Spleen (tissue), 13 donors: ENCODE measurements at places on chromosomes 7 and 10.

GRCh38 chr7:74206589-74207120 lies 3.2 kb upstream of the LAT2 start:
- DNase-seq, result peak; percentile 96

DNA sequence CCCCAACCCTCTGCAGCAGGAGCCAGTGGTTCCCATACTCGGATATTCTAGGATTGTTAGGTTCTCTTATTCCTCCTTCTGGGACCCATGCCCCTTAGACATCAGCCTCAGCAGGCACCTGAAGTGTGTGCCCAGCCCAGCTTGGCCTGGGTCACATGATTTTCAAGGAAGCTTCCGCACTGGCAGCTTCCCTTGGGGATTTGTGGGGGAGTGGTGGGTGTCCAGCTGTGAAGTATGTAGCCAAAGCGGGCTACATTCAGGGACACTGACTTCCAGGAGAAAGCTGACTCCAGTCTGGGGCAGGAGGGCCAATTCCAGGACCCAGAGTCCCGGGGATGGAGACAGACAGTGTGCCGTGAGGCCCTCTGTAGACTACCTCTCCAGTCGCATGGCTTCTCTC lies 1.3 kb downstream of the LDB1 start:
- DNase-seq, result peak; percentile 81

DNA sequence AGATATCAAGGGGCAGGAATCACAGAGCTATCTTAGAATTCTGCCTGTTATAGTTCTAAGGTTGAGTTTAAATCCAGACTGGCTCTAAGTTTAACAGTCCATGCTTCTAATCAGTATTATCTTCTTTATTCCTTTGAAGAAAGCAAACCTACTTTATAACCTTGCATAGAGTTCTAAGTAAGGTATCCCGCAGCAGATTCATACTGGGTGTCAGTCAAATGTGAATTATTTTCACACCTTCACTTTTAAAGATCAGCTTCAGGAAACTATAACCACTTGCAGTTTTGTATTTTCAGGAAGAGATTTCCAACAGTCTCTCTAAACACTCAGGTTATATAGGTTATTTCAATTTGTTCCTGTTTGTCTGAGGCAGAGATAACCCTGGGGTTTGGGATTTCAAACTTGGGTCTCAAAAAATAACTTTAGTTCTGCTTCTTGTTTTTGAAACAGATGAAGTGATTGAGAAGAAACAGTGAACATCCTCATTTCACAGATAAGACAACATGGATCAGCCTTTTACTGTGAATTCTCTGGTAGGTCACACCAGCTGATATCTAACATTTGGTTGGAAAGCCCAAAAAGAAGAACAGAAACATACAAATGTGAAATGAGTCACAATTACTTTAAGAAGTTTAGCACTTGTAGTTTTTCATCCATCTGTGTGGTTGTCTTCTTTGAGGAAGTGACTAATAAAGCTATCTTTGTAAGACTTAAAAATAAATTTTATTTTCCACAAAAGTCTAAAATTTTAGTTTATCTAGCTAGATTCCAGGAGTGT lies 21.4 kb downstream of the STAMBPL1 start:
- DNase-seq, result no peak

DNA sequence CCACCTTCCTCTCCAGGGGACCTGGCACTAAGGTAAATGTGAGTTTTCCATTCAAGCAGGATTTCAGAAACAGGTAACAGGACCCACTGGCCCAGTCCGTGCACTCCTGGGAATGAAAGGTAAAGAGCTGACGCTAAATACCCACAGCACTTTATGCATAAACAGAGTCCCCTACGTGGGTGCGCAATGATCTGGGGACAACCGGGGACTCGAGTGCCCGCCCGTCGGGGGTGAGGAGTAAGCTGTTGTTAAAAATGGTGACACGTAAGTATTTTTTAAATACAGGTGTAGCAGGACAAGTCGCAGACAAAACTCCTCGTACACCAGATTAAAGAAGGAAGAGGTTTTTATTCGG lies 47.2 kb upstream of the PPP2R2D start:
- peak; percentile 39 for DNase-seq

DNA sequence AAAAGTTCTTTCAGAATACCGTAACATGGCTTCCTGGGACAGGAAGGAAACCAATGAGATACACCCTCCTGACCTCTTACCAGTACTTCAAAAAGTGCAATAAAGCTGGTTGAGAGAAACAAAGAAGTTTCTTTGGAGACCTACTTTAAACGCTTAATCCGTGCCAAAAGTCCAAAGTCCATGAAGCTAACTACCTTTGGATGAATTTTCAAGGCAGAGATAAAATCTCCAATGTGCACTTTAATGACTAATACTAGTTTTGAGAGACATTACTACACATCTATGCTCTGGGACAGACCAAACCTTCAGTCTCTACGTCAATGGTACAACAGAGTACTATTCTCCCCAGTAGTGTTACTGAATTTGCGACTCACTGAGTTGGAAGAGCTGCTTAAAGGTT lies 46.1 kb downstream of the UBE2H start:
- DNase-seq, result no peak

GRCh38 chr7:38318241-38318640 lies 44.8 kb upstream of the TARP start:
- no peak for DNase-seq

- DNase-seq, result no peak
These were observed 193.8 kb downstream of the SNX10 start for GRCh38 chr7:26485367-26485934.

GRCh38 chr7:25963733-25964132 lies 188.3 kb upstream of the NFE2L3 start:
- no peak for DNase-seq

- DNase-seq, result no peak
These were observed 23.8 kb downstream of the TMEM196 start for GRCh38 chr7:19749658-19750057.

GRCh38 chr10:115963848-115964247 lies 309.2 kb downstream of the GFRA1 start:
- no peak for DNase-seq

GRCh38 chr7:69847921-69848612 lies 249.8 kb downstream of the AUTS2 start:
- no peak for DNase-seq

DNA sequence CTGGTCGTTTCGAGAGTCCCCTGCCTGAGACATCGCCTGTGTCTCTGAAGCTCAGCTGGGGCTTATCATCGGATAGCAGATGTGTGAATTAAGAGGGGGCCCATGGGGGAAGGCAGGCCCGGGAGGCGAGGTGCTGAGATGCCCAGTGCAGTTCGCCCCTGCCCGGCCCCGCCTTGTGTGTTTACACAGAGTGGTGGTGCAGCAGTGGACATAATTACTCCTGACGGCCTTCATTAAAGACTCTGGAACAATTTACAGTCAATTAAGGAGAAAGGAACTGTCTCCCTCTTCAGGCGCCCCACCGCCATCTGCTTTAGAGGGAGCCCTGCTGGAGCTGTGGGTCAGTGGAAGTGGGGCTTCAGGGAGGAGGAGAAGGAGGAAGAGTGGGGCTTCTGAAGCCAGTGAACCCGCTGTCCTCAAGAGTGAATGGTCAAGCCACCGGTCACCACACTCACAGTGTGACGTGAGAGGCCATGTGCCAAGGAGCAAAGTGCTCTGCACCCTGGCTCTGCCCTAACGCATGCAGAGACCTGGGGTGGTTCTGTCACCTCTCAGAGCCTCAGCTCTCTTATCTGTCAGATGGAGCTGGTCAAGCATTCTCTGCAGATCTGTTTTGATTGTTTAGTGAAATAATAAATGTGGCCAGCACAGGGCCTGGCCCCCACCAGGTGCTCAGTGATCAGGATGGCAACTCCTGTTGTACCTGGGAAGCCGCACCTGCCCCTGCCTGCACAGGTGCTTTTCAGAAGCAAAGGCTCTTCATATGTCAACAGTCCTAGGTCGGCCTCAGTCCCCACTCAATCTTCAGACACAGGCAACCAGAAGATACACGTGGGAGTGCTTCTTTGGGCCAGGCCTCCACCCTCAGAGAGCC lies 65.6 kb downstream of the CDH23 start:
- DNase-seq, result no peak

DNA sequence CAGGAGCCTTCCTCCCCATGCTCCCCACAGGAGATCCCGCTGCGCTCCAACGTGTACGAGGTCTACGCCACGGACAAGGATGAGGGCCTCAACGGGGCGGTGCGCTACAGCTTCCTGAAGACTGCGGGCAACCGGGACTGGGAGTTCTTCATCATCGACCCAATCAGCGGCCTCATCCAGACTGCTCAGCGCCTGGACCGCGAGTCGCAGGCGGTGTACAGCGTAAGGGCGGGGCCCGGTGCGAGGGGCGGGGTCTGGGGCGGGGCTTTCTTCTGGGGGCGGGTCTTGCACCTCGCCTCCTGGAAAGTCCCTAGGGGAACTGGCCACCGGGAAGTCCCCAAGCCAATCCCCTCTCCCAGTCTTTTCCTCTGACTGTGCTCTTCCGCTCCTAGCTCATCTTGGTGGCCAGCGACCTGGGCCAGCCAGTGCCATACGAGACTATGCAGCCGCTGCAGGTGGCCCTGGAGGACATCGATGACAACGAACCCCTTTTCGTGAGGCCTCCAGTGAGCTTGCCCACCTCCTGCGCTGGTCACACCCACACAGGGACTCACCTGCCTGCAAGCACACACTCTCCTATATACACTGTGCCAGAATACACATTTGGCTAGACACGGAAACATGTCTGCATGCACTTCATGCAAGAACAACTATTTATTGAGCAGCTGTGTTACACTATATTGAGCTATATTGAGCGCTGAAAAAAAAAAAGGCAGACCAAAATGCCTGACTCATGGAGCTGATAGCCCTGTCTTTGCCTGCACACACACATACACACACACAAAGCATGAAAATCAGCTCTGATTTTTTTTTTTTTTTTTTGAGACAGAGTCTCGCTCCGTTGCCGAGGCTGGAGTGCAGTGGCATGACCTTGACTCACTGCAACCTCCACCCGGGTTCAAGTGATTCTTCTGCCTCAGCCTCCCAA lies 32.7 kb upstream of the VSIR start:
- peak; percentile 81 for DNase-seq

DNA sequence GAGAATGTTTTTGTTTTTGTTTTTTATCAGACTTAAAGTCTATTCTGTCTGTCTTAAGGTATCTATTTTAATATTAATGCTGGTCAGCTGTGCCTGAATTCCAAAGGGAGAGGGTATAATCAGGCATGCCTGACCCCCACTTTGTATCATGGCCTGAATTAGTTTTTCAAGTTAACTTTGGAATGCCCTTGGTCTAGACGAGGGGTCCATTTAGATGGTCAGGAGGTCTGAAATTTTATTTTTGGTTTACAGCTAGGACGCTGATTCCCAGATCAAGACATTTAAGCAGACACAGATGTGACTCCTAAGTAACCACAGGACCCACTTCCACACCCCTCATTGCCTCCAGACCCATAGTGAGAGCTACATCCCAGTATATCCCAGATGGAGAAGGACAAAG lies 189.5 kb downstream of the ARHGAP12 start:
- no peak for DNase-seq

- no peak for DNase-seq
These were observed 291.2 kb downstream of the LRMDA start for GRCh38 chr10:75722609-75723008.

GRCh38 chr7:22909917-22910316 lies 87.3 kb upstream of the TOMM7 start:
- DNase-seq, result no peak

DNA sequence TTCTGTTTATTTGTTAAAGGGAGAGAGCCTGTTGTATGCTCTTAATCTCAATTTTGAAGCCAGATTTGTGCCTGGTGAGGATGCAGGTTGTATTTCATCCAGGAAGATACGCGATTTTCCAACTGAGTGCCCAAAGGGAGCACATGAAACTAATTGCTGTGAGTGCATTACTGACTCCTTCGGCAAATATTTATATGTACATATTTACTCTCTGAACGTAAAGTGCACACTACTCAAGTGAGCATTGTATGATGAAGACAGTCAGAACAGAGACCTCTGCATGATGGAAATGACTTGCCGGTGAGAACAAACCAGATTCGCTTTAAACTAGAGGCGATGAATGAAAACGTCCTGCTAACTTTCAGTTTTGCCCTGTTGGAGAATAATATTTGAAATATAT lies 130.1 kb downstream of the MALRD1 start:
- DNase-seq, result no peak

GRCh38 chr10:816958-817357 lies 114.5 kb downstream of the LARP4B start:
- DNase-seq, result no peak

GRCh38 chr10:131121511-131122035 lies 189.9 kb downstream of the TCERG1L start:
- peak; percentile 57 for DNase-seq

DNA sequence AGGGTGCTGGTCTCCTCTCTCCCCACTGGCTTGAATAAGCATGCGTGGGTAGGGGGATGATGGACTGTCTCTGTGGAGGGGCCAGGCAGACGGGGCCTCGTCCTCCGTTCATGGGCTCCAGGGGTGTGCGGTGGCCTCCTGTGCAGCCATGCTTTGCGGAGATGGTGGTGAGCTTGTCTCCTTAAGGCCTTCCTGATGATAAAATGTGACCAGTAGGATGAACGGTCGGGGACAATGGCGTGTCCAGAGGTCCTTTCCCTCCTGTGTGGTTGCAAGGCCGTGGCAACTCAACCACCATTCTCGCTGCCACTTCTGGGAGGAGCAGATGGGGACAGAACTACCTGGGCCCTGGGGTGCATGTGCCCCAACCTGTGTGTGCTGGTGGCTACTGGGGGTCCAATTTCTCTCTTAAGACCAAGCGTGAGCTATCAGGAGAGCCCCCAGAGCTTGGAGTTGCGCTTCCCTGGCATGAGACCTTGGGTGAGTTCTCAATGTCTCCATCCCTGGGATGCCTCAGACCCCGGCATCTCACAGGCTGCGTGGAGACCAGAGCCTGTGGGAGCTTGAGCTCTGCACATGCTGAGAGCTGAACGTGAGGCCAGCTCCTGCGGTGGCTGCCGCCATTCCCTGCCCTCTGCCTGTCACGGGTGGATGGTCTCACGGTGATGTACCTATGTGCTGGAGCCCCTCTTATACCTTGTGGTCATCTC lies 112.2 kb downstream of the INPP5A start:
- peak; percentile 41 for DNase-seq

GRCh38 chr10:13858709-13859108 lies 271.9 kb downstream of the PRPF18 start:
- no peak for DNase-seq

GRCh38 chr10:98270073-98270740 lies 2.2 kb upstream of the LOXL4 start:
- no peak for DNase-seq
